Neural crest cell (in vitro differentiated cells): ENCODE measurements at places on chromosomes 1 and 21. TPM values are rescaled to one million over a fixed set of nuclear protein-coding genes. Genes with fewer than 3 reads are reported as not detected.

TMEM269 gene
- total RNA-seq, result 0.70 and 0.91 TPM in 2 replicates

OR2L3 gene
- total RNA-seq, result not detected in 2 replicates

GSTM1 gene
- 45.9 and 47.8 TPM in 2 replicates for total RNA-seq

VASH2 gene
- 8.7 and 10.3 TPM in 2 replicates for total RNA-seq

HSF2BP gene
- total RNA-seq, result 2.3 and 2.5 TPM in 2 replicates

GJC2 gene
- total RNA-seq, result 0.65 and 0.68 TPM in 2 replicates

GPR37L1 gene
- 0.05 TPM in 1 of 2 replicates, not detected in the other for total RNA-seq

C1orf226 gene
- 9.3 and 9.8 TPM in 2 replicates for total RNA-seq

TTC22 gene
- total RNA-seq, result not detected in 2 replicates

MYCL gene
- total RNA-seq, result 23.0 and 25.8 TPM in 2 replicates

LRRC71 gene
- total RNA-seq, result not detected in 2 replicates

LRRC41 gene
- total RNA-seq, result 99.0 and 102 TPM in 2 replicates

PDC gene
- total RNA-seq, result not detected in 2 replicates

OR2T33 gene
- not detected in 2 replicates for total RNA-seq

FCAMR gene
- not detected in 2 replicates for total RNA-seq

CTSS gene
- total RNA-seq, result 0.16 and 0.41 TPM in 2 replicates
